Stimulated activated naive B cell treated with anti-CD40 and anti-IgM and Interleukin-4, amounts not matched to agents 10 μg/mL and 1 μg/mL and 100 μg/mL, for 72 hours (primary cell): ENCODE measurements at places on chromosomes 13 and 19.
A peak's percentile ranks its signal among the peaks of the same experiment; 100 is the strongest.

- no peak overlapping the region for H3K4me3 ChIP-seq
- H3K36me3 ChIP-seq = peaks cover 18% of the 10 kb centered on the region
- peaks cover 37% of the 10 kb centered on the region for H3K4me1 ChIP-seq
Observed at GRCh38 chr19:3696660-3696995, 3.6 kb downstream of the PIP5K1C start.

GRCh38 chr19:8115805-8116396 lies 33.5 kb downstream of the FBN3 start:
- H3K4me1 ChIP-seq = no peaks in the 10 kb centered on the region
- H3K4me3 ChIP-seq = no peak overlapping the region
- peaks cover 8% of the 10 kb centered on the region for H3K27me3 ChIP-seq
- DNase-seq = no peak
- no peak overlapping the region for H3K27ac ChIP-seq

- no peak for DNase-seq
- H3K4me1 ChIP-seq = no peaks in the 10 kb centered on the region
- no peaks in the 10 kb centered on the region for H3K36me3 ChIP-seq
- no peak overlapping the region for H3K4me3 ChIP-seq
- H3K27ac ChIP-seq = no peak overlapping the region
- H3K27me3 ChIP-seq = no peaks in the 10 kb centered on the region
Observed at GRCh38 chr19:31266196-31266595, 83.0 kb downstream of the TSHZ3 start.

DNA sequence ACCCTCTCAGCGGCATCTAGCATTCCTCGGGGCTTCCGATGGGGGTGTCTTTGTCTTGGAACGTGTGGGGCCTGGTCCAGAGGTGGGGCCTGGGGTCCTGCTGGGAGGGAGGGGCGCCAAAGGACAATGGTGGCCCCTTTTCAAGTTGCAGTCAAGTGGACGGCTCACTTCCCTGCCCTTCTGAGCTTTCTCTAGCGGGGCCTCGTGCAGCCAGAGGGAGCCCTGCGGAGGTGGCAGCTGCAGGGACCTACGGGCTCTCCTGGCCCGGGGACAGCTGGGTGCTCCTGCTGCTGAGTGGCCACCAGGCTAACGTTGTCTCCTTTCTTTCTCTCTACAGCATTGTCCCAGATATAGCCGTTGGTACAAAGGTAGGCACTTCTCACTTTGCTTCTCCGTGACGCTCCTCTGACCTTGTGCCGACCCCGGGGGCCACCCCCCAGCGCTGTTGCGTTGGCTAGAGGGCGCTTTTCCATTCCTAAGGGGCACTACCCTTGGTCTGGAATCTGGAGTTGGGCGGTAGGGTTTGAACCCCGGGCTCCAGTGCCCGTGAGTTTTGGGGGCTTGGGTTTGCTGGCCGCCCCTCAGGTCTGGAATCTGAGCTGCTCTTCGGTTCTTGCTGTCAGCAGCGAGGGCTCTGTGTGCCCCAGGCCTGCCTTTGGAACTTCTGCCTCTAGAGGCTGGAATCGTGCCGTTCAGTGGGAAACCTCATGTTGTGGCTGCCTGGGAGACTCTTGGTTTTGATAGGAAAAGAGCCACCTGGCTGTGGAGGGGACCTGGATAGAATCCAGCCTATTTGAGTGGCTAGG lies 2.0 kb downstream of the PTBP1 start:
- no peaks in the 10 kb centered on the region for H3K27me3 ChIP-seq
- peak overlapping the region; percentile 90 for H3K4me3 ChIP-seq
- peaks cover 59% of the 10 kb centered on the region for H3K4me1 ChIP-seq

DNA sequence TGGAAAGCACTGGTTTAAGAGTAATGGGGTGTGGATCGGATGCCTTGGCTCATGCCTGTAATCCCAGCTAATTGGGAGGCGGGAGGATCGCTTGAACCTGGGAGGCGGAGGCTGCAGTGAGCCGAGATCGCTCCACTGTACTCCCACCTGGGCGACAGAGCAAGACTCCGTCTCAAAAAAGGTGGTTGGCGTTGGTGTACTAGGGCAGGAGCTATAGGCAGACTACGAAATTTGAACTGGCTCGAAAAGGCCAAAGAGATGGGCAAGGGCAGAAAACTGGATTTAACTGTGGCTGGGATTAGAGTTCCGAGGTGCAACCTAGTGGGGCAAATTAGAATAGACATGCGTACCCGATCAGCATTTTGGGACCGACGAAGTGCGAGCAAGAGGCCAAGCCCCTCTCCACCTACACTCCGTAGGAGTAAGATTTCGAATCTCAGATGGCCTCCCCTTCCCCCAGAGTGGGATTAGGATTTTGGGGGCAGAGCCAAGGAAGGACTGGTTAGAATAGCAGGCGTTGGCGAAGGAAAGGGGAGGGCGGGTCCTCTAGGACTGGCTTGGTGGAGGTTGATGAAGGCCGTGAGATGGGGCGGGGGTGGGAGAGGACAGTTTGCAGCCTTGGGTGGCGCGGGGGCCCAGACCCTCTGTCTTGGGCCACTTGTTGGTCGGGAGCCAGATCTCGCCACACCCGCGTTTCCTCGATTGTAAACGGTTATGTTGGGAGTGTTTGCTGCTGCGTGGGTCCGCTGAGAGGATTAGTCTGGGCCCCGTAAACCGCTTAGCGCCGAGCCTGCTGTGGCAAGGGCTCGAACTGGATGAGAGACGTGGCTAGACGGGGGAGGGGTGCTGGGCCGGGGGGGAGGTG lies 2.0 kb upstream of the INAFM1 start:
- H3K4me3 ChIP-seq = peak overlapping the region; percentile 84
- no peaks in the 10 kb centered on the region for H3K27me3 ChIP-seq
- H3K4me1 ChIP-seq = peaks cover 25% of the 10 kb centered on the region
- peaks cover 42% of the 10 kb centered on the region for H3K36me3 ChIP-seq
- DNase-seq = no peak

GRCh38 chr19:3068071-3068470 lies 5.8 kb upstream of the TLE5 start:
- peak overlapping the region; percentile 44 for H3K27ac ChIP-seq
- peaks cover 58% of the 10 kb centered on the region for H3K4me1 ChIP-seq
- DNase-seq = no peak
- H3K27me3 ChIP-seq = no peaks in the 10 kb centered on the region
- no peaks in the 10 kb centered on the region for H3K36me3 ChIP-seq

DNA sequence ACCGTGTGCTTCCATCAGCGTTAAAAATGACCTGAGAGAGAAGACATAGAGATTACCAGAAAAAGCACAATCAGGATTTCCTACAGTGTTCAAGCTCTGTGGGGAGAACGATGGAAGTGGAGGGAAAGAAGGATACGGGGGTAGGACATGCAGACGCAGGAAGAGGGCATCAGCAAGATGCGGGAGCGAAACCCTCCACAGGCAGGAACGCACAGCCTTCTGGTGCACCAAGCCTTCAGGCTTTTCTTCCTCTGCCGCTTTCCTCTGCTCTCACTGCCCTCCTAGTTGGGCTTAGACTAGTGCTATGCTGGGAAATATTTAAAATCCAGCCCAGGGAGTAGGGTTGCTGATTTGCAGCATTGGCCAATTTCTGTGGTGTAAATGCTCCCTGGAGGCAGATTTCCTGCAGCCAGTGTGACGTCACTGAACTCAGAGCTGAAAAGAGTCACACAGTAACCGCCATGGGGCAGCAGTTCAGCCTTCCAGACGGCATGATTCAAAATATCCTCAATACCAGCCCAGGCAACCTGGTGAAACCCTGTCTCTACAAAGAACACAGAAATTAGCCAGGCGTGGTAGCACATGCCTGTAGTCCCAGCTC lies 205.1 kb upstream of the SOX1 start:
- peaks cover 7% of the 10 kb centered on the region for H3K27me3 ChIP-seq
- H3K4me1 ChIP-seq = no peaks in the 10 kb centered on the region
- no peak for DNase-seq
- H3K4me3 ChIP-seq = no peak overlapping the region
- H3K36me3 ChIP-seq = no peaks in the 10 kb centered on the region

- H3K4me1 ChIP-seq = peaks cover 1% of the 10 kb centered on the region
- no peak for DNase-seq
- H3K27ac ChIP-seq = no peak overlapping the region
- H3K27me3 ChIP-seq = no peaks in the 10 kb centered on the region
Observed at GRCh38 chr13:52461265-52461664, 6.0 kb downstream of the CKAP2 start.

GRCh38 chr13:50006426-50007135 lies 8.7 kb upstream of the KCNRG start:
- no peaks in the 10 kb centered on the region for H3K27me3 ChIP-seq
- peaks cover 13% of the 10 kb centered on the region for H3K4me1 ChIP-seq
- peak overlapping the region; percentile 45 for H3K27ac ChIP-seq
- peaks cover 28% of the 10 kb centered on the region for H3K36me3 ChIP-seq

GRCh38 chr13:94712812-94713560 lies 641 bp upstream of the SOX21 start:
- H3K36me3 ChIP-seq = no peaks in the 10 kb centered on the region
- H3K27ac ChIP-seq = peak overlapping the region; percentile 9
- DNase-seq = peak; percentile 4
- H3K4me3 ChIP-seq = peak overlapping the region; percentile 56
- H3K4me1 ChIP-seq = peaks cover 22% of the 10 kb centered on the region
- peaks cover 65% of the 10 kb centered on the region for H3K27me3 ChIP-seq

GRCh38 chr19:45395821-45396617 lies 8.8 kb downstream of the PPP1R13L start:
- H3K27ac ChIP-seq = peak overlapping the region; percentile 22
- peaks cover 25% of the 10 kb centered on the region for H3K4me1 ChIP-seq

DNA sequence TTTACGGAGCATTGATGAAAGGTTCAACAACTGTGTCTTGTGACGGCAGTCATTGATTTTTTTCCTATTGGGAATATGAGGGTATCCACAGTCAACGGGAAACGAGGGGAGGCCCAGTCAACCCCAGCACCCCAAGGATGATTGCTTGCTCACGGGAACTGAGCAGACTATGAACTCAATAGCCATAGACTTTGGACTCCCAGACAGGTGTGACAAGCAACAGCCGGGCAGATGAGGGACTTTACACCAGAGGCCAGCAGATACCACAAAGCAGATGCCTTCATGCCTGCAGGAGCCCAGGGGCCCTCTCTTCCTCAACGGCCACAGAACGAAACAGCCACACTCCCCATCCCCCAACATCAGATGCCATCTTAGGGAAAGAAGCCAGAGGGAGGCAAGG lies 80.3 kb upstream of the FLT1 start:
- DNase-seq = no peak
- H3K27me3 ChIP-seq = peaks cover 6% of the 10 kb centered on the region
- peaks cover 9% of the 10 kb centered on the region for H3K36me3 ChIP-seq
- peak overlapping the region; percentile 72 for H3K27ac ChIP-seq

DNA sequence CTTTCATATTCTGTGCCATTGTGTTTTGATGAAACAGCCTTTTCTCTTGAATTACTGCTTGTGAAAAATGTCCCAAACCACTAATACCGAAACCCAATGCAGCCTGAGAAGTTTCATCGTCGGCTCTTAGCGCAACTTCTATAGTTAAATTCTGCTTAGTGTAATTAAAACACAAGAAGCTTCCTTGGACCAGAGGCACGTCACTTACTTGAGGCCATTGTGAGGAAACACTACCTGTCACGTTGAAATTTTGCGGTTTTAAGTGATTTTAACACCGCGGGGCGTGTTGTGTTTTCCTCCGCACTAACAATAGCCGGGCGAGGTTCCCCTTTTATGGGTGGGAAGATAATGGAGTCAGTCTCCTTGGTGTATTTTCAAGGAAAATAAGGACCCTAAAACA lies 70.9 kb downstream of the GGACT start:
- H3K27me3 ChIP-seq = peaks cover 12% of the 10 kb centered on the region
- H3K4me3 ChIP-seq = no peak overlapping the region
- H3K27ac ChIP-seq = no peak overlapping the region
- H3K36me3 ChIP-seq = peaks cover 4% of the 10 kb centered on the region

- no peaks in the 10 kb centered on the region for H3K36me3 ChIP-seq
- H3K4me3 ChIP-seq = no peak overlapping the region
- no peaks in the 10 kb centered on the region for H3K27me3 ChIP-seq
- no peaks in the 10 kb centered on the region for H3K4me1 ChIP-seq
- DNase-seq = no peak
Observed at GRCh38 chr13:90246005-90246404, 1101.5 kb upstream of the MIR17HG start.

GRCh38 chr13:43626994-43627393 lies 159.8 kb downstream of the ENOX1 start:
- H3K27me3 ChIP-seq = peaks cover 5% of the 10 kb centered on the region
- no peak overlapping the region for H3K27ac ChIP-seq
- no peaks in the 10 kb centered on the region for H3K4me1 ChIP-seq
- no peak for DNase-seq
- H3K36me3 ChIP-seq = no peaks in the 10 kb centered on the region

GRCh38 chr19:57719901-57720519 lies 7.4 kb downstream of the ZNF671 start:
- no peak overlapping the region for H3K27ac ChIP-seq
- no peak for DNase-seq
- H3K4me3 ChIP-seq = no peak overlapping the region
- H3K4me1 ChIP-seq = peaks cover 17% of the 10 kb centered on the region
- H3K36me3 ChIP-seq = peaks cover 57% of the 10 kb centered on the region
- no peaks in the 10 kb centered on the region for H3K27me3 ChIP-seq

GRCh38 chr13:93228643-93228937 lies 2.0 kb downstream of the GPC6 start:
- H3K27ac ChIP-seq = no peak overlapping the region
- peaks cover 5% of the 10 kb centered on the region for H3K4me1 ChIP-seq
